Mesothelial cell of epicardium (in vitro differentiated cells): ENCODE measurements at places on chromosomes 11 and 22.
A peak's percentile ranks its signal among the peaks of the same experiment; 100 is the strongest.

DNA sequence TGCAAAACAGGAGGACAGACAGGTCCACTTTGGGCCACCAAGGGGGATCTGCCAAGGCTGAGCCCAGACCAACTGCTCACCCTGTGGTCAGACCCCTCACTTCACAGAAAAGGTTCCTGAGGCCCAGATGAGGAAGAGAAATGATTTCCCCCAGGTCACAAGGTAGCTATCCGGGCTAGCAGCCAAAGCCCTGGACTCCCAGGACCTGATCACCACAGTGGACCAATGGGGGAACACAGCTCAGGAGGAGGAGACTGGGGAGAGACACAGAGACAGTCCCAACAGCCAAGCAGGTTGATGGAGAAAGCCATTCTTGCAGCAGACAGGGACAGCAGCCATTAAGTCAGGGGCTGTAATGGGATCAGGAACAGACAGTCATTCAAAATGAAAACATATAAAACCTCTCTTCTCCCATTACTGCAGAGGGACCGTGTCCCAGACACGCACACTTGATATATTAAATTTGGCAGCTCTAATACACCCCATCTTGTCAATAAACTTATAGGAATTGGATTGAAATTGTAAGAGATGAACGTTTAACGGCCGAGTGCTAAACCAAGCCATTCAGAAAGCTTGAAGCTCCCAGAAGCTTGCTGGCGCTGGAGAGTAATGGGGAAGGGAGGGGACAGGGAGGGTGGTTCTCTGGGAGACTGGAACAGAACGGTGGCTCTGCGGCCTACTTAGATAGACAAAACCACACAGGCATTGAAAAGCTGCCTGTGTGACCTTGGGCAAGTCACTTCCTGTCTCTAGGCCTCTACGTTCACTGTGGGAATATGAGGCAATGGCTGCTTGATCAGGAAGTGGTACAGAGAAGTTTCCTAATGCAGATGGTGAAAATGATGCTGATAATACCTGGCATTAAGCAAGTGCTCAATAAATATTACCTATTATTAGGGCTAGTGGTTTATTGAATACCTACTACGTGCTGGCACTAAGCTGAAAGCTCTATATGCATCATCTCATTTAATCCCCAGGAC, 16.0 kb downstream of the ZMAT5 start:
- H3K27ac ChIP-seq = no peak overlapping the region
- H3K4me1 ChIP-seq = no peaks in the 10 kb centered on the region
- no peak overlapping the region for H3K4me3 ChIP-seq

DNA sequence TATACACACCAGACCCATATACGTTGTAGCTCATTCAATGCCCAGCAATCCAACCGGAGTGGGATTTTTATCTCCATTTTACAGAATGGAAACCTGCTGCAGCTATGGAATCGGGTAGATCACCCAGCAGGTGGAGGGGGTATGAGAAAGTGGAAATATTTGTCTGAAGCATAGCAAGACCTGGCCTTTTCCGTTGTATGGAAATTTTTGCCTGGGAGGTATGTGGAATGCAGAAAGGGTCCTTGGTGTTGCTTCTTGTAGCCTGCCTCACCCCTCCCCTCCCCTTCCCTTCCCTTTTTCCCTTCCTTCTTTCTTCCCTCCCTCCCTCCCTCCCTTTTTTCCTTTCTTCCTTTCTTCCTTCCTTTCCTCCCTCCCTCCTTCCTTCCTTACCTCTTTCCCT, 15.2 kb downstream of the TSPAN18 start:
- H3K27ac ChIP-seq = no peak overlapping the region
- peaks cover 16% of the 10 kb centered on the region for H3K4me1 ChIP-seq
- DNase-seq = no peak

- no peak overlapping the region for H3K4me3 ChIP-seq
- no peaks in the 10 kb centered on the region for H3K36me3 ChIP-seq
- H3K27me3 ChIP-seq = no peaks in the 10 kb centered on the region
- H3K27ac ChIP-seq = no peak overlapping the region
These were observed 11.5 kb upstream of the ANO1 start for GRCh38 chr11:70066628-70067027.

- no peaks in the 10 kb centered on the region for H3K27me3 ChIP-seq
- H3K36me3 ChIP-seq = peaks cover 4% of the 10 kb centered on the region
- no peak overlapping the region for H3K27ac ChIP-seq
- H3K4me1 ChIP-seq = peaks cover 33% of the 10 kb centered on the region
These were observed 2.2 kb downstream of the SLC35C1 start for GRCh38 chr11:45806937-45807791.

- H3K27ac ChIP-seq = peak overlapping the region; percentile 27
- H3K4me3 ChIP-seq = no peak overlapping the region
- peaks cover 46% of the 10 kb centered on the region for H3K4me1 ChIP-seq
- H3K27me3 ChIP-seq = no peaks in the 10 kb centered on the region
- no peak for DNase-seq
- peaks cover 2% of the 10 kb centered on the region for H3K36me3 ChIP-seq
These were observed 6.4 kb downstream of the PACSIN2 start for GRCh38 chr22:43008509-43008908.

DNA sequence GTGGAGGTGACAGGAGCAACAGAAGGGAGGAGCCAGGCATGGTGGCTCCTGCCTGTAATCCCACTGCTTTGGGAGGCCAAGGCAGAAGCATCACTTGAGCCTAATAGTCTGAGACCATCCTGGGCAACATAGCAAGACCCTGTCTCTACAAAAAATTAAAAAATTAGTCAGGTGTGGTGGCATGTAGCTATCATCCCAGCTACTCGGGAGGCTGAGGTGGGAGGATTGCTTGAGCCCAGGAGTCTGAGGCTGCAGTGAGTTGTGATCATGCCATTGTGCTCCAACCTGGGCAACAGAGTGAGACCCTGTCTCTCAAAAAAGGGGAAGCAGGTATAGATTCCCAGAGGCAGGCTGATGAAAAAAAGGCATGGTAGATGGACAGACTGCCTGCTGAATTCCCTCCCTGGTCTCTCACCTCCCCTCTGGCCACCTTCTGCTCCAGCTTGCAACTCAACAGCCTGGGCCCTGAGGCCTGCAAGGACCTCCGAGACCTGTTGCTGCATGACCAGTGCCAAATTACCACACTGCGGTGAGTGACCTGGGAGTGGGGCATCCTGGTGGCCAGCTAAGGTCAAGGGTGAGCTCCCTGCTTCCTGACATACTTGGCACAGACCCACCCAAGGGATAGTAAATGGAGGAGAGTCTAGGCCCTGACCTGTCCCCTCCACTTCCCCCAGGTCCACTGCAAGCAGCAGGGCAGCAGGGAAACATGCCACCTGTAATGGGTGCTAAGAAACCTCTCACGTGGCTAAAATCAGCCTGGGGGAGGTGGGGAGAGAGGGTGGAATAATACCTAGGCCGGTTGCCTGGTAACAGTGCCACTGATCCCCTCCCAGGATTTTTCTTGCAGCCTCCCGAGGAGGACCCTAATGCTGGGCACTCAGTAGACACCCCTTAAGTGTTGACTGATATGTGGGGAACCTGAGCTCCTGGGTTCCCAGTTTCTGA, 4.3 kb upstream of the NHERF4 start:
- no peaks in the 10 kb centered on the region for H3K27me3 ChIP-seq
- no peak for DNase-seq
- H3K4me1 ChIP-seq = peaks cover 7% of the 10 kb centered on the region

DNA sequence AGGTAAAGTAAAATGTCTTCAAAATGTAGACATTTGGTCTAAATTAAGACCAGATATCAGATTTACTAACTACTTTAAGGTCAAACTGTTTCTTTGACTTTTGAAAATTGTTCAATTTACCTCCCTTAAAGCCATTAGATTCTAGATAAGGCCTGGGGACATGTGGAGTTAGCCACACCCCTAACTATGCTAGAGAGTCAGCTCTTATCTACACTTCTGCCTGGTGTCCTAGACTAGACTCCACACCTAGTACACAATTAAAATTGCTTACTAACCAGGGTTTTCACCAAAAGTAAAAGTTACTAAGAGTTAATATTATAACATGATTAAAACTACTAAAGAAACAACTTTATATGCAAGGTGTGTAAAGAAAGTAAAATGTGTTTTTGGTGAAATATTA, 43.6 kb upstream of the DBX1 start:
- H3K4me3 ChIP-seq = no peak overlapping the region
- H3K4me1 ChIP-seq = peaks cover 6% of the 10 kb centered on the region
- no peak overlapping the region for H3K27ac ChIP-seq
- no peaks in the 10 kb centered on the region for H3K36me3 ChIP-seq
- DNase-seq = no peak
- H3K27me3 ChIP-seq = peaks cover 38% of the 10 kb centered on the region
